ENCODE measurements at places on chromosomes 2 and 18.

DNA sequence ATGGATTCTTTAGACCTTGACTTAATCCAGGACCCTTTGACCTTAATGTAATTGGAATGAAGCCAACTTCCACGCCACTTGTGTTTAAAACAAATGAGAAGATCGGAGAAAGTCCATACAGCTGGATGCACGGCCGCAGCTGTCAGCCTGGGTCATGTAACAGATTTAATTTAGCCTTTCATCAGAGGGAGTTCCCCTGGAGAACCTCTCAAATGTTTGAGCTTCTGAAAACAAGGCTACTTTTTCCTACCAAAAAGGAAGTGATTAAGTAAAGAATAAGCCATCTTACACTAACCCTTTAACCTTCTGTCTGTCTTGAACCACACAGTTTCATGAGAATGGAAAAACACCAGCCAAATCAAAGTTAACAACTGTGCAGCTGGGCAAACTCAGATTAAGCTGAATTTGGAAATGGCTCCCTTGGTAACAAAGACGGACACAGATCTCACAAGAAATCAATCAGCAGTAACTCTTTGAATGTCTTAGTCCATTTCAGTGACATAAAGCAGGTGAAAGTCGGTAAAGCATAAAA, 103.6 kb downstream of the DOCK10 start:
- no peak for DNase-seq

DNA sequence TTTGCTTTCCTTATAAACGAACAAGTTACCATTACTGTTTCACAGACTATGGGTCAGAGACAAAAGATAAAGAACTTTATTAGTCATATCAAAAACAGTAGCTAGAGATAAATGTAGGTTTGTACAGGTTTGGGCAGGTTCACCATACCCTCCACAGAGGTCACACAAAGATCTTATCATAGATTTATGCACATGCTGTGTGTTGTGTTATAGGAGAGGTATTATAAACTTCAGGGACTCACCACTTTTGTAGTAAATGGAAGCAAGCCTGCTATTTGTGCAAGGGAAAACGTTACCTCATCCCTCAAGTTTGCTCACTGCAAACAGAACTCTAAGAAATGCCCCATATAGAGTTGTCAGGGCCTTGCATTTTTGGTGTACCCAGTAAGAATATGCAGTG, 584.5 kb upstream of the LRRTM1 start:
- no peak for DNase-seq

DNA sequence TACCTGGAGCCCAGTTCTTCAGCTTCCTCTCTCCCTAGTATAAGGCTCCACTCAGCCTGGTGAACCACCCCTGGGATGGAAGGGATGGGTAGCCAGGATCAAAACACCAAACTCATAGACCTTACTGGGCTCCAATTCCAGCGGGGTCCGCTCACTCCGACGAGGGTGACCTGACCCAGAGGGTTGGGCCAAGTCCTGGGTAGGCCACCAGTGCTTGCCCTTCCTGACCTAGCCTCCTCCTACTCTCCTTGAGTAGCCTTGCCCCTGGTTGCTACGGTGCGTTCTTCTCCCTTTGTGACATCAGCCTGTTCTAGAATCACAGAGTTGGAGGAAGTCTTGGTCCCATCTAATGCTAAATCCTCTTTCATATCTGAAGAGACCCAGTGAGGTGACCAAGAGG, 537 bp upstream of the STAT4 start:
- DNase-seq = no peak

GRCh38 chr2:239445771-239446524, 45.1 kb upstream of the HDAC4 start:
- no peak for DNase-seq

GRCh38 chr2:43085929-43086328, 140.5 kb downstream of the ZFP36L2 start:
- DNase-seq = no peak

Data from stimulated activated CD4-positive, alpha-beta T cell treated with anti-CD3 and anti-CD28 coated beads, Interleukin-12 subunit alpha, Interleukin-12 subunit beta, amount 100 ng/mL, for 48 hours (primary cell).